ENCODE measurements at places on chromosomes 1 and 21. TPM values are rescaled to one million over a fixed set of nuclear protein-coding genes. Genes with fewer than 3 reads are reported as not detected.

DNA sequence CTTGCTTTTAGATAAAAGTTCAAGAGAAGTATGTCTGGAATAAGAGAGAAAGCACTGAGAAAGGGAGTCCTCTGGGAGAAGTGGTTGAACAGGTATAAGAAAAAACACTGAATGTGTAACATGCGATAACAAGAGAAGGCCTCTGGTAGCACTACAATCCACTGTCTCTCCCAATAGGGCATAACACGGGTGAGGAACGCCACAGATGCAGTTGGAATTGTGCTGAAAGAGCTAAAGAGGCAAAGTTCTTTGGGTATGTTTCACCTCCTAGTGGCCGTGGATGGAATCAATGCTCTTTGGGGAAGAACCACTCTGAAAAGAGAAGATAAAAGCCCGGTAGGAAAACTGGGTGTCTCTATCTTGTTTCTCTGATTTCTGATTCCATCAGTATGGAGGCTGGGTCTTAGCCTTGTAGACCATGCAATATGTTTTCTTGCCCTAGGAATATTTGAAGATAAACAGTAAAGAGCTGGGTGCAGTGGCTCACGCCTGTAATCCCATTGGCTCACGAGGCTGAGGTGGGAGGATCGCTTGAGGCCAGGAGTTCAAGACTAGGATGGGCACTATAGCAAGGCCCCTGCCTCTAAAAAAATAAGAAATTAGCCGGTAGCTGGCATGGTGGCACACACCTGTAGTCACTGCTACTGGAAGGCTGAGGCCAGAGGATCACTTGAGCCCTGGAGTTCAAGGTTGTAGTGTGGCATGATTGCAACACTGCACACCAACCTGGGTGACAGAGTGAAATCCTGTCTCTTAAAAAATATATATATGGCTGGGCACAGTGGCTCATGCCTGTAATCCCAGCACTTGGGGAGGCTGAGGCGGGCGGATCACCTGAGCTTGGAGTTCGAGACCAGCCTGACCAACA is 40.4 kb downstream of the DAP3 start:
- no peaks in the 10 kb centered on the region for H3K36me3 ChIP-seq
- no peak overlapping the region for H3K4me3 ChIP-seq
- H3K27me3 ChIP-seq, result no peaks in the 10 kb centered on the region
- no peaks in the 10 kb centered on the region for H3K4me1 ChIP-seq
- peak; percentile 23 for DNase-seq

DNA sequence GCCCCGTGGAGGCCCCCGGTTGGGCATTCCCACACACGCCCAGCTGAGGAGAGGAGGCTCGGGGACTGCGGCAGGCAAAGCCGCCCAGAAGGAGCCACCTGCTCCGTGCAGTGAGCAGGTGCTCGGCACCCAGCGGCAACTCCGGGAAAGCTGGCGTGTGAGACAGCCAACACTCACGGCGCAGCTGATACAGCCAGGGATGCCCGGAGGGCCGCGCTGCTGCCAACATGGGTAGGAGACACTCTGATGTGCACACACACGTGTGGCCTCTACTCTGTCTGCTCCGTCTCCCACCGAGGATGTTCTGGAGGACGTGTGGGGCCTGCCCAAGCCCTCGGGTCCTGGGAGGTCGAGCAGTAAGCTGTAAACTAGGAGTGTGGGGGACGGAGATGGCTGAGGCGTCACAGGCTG is 12.9 kb downstream of the MORN1 start:
- no peaks in the 10 kb centered on the region for H3K27me3 ChIP-seq
- H3K27ac ChIP-seq, result no peak overlapping the region
- DNase-seq, result no peak
- no peak overlapping the region for H3K4me3 ChIP-seq

GRCh38 chr1:92804721-92805201 is 19.9 kb upstream of the EVI5 start:
- no peak for DNase-seq
- no peaks in the 10 kb centered on the region for H3K36me3 ChIP-seq
- H3K4me1 ChIP-seq, result no peaks in the 10 kb centered on the region

GRCh38 chr1:201385299-201385891 is 7.9 kb upstream of the TNNT2 start:
- H3K4me1 ChIP-seq, result peaks cover 8% of the 10 kb centered on the region
- no peak overlapping the region for H3K4me3 ChIP-seq
- H3K27me3 ChIP-seq, result no peaks in the 10 kb centered on the region
- no peak overlapping the region for H3K27ac ChIP-seq
- no peaks in the 10 kb centered on the region for H3K36me3 ChIP-seq

Gene OR2T11
- total RNA-seq, result not detected

Gene FAM151A
- total RNA-seq, result 0.33 TPM

Gene ZMYND12
- 4.6 TPM for total RNA-seq

Gene ANGPTL3
- total RNA-seq, result not detected
